ENCODE measurements at places on chromosomes 1 and 21.

GRCh38 chr21:17631195-17631594 is 18.5 kb upstream of the BTG3 start:
- DNase-seq: no peak

- DNase-seq: peak; percentile 19
These were observed 16.5 kb upstream of the AGTRAP start for GRCh38 chr1:11719313-11720032.

GRCh38 chr1:56921479-56921878 is 44.3 kb downstream of the C8B start:
- DNase-seq: no peak

DNA sequence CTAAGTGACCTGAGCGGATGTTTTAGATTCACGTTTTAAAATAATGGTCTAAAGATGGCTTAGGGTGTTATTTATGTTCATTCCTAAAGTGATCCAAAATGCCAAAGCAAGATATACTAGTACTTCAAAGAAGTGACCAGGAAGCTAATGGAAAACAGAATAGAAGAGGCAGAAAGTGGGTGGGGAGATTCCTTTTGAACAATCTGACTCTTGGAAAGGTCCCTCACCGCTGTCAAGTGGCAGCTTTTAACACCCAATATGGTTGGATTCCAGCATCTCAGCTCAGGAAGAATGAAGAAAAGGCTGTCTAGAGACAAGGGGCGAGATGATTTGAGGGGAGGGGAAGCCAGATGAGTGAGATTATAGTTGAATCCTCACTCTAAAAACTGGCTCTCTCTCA is 90.3 kb downstream of the SCMH1 start:
- no peak for DNase-seq

DNA sequence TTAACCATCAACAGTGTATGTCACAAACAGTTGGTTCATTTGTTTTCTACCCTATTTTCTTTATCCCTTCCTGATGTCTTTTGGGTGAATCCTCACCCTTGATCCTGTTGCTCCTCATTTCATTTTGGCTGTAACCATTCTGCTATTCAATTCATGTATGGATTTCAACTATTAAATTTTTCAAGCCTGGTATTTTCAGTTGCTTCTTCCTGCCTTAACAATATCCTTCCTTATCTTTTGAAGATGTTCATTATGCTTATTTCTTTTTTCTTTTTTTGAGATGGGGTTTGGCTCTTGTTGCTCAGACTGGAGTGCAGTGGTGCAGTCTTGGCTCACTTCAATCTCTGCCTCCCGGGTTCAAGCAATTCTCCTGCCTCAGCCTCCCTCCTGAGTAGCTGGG is 2.8 kb upstream of the RNU5D-1 start:
- no peak for DNase-seq

- DNase-seq: no peak
These were observed 28.6 kb downstream of the LGR6 start for GRCh38 chr1:202221911-202222909.

DNA sequence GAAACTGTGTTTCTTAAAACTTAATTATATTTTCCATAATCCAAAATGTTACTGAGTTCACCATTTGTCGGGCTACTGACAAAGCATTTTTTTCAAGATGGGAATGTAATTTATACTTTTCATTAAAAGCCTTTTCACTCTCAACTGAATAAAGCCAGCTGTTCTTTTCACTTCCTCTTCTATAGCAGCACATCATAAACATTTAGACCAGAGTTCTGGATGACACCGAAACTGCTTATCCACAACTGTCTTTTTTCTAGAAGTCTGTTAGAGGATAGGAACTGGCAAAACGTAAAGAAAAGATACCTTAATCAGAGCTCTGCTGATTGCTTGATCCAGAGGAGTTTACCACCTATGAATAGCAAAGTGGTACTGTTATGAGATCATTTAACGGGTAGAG is 594.7 kb downstream of the ADGRL2 start:
- no peak for DNase-seq

- DNase-seq: no peak
These were observed 7.0 kb downstream of the TRIM33 start for GRCh38 chr1:114503916-114504422.

DNA sequence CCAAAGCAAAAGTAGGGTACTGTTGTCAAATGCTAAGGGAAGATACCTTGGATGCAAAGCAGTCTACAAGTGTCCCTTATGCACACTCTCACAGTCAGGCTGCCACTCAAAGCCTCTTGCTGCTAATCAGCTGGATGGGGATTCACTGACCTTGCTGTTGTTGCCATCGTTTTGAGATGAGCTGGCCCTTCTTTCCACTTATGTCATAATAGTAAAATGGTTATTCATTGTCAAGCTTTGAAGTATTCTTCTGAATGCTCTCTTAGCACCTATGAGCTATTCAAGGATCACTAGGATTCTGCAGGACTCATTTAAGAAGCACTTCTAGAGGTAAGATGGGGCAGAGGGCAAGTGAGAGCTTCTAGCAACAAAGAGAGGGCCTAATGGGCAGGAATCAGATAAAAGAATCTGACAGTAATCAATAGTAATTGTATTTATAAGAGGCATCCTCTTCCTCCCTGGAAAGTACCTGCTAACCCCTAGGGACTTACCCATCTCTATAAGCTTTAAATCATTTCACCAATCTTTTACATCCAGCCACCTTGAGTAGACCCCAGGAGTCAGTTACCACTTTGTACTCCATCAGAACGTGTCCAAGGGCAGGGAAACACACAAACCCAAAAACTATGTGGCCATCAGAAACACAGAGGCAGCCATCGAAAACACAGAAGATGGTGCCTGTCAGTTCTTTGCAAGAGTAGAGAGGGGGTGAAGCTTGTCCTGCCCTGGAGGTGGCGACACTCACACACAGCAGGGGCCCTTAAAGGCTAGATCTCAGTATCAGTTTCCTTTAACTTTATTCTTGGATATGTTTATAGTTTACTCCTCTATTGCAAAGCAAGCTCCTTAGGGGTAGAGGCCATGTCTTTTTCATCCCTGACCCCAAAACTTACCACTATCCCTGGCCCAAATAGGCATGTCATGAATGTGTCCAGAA is 103.7 kb upstream of the NFIA start:
- DNase-seq: no peak

DNA sequence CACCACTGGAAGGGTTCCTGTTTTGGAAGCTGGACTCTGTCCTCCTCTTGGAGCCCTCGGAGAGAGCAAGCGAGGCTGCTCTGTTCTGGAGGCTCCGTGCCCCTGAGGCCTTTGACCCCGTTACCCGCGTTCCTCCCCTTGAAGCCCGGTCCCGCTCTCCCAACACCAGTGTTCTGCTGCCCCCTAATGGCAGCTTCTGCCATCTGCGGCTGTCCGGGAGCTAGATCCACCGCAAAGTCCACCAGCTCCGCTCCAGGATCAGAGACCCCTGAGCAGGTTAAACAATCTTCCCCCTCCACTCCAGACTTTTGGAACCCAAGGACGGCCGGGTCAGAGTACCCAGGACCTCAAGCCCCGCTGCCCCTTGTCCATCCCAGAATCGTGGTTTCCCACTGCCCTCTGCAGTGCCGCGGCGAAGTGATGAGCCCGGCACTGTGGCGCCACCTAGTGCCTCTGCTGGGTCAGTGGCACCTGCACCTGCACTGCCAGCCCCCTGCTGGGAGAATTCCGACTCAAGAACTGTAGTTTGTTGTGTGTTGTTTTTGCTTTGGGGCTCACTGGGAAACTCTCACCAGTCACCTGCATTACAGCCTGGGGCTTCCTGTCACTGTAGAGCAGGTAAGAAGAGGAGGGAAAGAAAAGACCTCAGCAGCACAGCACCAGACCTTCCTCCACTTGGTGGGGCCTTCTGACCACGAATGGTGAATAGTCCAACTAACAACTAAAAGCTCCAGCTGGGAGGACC is 63.5 kb upstream of the NFASC start:
- peak; percentile 50 for DNase-seq

GRCh38 chr21:32674731-32675130 is 53.1 kb downstream of the SYNJ1 start:
- no peak for DNase-seq
